ENCODE measurements at places on chromosomes 4 and X.

DNA sequence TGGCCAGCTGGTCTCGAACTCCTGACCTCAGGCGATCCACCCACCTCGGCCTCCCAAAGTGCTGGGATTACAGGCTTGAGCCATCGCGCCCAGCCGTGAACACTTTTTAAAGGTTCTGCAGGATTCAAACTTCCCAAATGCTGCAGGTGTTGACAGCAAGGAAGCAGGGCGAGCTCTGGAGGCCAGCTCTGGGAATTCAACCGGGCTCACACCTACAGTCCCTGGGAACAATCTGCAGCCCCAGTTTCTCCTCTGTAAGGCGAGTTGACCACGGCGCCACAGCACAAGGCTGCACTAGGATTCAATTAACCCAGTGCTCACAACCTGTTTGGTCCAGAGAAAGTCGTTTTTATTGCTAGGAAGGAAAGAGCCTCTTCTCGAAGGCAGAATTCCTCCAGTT is 1.6 kb downstream of the MTNR1A start:
- DNase-seq = no peak

DNA sequence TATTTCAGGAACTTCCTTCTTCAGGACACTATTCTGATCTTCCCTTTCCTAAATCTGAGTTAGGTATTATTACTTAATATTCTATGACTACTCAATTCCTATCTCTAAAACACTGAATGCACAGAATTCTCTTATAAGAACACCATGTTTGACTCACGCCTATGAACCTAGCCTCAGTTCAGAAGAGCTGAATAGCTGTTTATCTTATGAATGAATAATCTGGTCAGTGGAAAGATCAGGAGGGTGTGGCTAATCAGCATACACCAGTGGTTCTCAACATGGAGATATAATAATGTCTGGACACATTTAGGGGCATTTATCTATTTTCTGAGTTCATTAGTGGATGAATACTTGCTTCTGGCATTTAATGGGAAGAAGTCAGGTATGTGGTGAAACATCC is 24.2 kb downstream of the EPHA5 start:
- no peak for DNase-seq

- DNase-seq = no peak
Measured at GRCh38 chr4:127606823-127607222, 25.9 kb upstream of the INTU start.

- DNase-seq = no peak
Measured at GRCh38 chr4:183967266-183967665, 62.2 kb downstream of the STOX2 start.

- peak; percentile 72 for DNase-seq
Measured at GRCh38 chrX:130170752-130171445, 863 bp upstream of the RAB33A start.

GRCh38 chr4:104941661-104942062 is 205.0 kb upstream of the TET2 start:
- DNase-seq = no peak

DNA sequence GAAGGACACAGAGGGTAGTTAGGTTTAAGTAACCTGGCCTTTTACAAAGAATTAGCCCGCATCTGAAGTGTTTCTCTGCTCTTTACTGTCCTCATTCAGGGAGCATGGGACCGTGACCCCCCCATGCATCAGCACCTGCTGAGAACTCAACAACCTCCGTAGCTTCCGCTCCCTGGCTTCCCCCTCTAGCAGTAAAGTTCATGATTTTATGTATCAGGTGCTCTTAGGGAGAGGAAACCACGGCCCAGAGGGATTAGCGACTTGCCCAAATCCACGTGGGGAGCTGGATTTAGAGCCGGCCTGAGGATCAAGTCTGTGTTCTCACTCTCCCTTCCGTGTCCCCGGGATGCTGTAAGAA is 284.6 kb upstream of the GATB start:
- no peak for DNase-seq

- no peak for DNase-seq
Measured at GRCh38 chr4:121353213-121353612, 27.6 kb downstream of the QRFPR start.

DNA sequence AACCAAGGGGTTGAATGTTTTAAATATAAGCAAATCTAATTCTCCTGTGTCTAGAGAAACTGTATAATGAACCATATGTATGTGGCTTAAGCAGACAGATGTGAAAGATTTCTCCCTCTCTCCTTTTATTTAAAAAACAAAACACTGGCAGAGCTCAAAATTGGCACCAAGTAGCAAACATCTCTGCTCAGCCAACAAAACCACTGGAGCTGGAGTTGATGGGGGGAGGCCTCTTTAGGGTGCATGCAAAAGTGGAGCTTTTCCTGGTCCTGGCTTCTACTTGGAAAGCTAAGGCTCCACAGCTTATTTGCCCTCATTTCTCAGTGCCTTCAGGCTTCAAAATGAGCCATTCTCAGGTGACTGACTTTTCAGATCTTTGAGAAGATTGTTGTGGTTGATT is 95.6 kb downstream of the REPS2 start:
- no peak for DNase-seq

- DNase-seq = no peak
Measured at GRCh38 chrX:137427816-137428215, 138.1 kb upstream of the ZIC3 start.

GRCh38 chr4:183467246-183467645 is 22.8 kb downstream of the CDKN2AIP start:
- no peak for DNase-seq

DNA sequence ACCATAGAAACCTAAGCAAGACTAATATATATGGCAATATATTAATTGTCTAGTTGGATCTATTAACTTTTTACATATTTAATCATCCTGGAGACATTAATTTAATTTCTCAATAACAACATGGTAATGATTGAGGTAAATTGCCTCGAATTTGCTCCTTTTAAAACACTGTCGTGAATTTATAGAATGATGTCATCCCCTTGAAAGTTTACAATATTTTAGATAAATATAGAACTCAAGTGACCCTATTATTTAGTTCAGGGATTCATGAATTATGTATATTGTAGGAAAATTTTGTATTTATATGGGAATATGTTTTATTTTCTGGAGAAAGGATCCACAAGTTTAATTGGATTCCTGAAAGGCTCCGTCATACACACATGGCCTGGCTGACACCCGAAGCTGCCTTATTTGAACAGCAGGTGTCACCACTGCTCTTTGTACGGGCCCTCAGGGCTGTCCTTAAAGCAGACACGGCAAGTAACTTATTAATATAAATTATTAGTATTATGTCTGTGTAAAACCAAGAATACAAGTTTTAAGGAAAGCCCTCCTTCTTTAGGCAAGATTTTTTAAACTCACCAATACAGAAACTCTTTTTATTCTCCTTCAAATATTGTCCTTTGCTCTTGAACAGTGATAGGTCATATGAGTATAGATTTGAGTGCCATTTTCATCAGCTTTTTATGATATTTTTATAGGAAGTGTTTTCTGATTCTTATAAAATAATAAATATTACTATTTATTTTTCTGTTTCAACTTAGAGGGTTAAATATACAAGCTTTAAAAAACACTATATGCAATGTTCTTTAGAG is 1.9 kb upstream of the PLRG1 start:
- peak; percentile 33 for DNase-seq

- no peak for DNase-seq
Measured at GRCh38 chr4:186719925-186720694, 3.5 kb downstream of the FAT1 start.

GRCh38 chr4:150217192-150217591 is 138.9 kb downstream of the DCLK2 start:
- peak; percentile 59 for DNase-seq

DNA sequence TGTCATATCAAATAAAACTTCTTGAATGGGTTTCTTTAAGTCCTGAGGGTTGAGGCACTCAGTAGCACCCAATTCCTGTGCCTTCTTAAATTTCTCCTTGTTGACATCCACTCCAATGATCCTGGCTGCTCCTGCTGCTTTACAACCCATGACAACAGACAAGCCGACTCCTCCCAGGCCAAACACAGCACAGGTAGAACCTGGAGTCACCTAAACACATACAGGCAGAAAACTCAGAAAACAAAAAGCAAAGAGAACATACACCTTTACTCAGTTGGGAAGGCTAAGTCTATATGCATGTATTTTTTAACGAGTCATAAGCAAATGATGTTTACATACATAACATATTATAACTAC is 10.3 kb downstream of the ADH6 start:
- DNase-seq = no peak

GRCh38 chr4:153904011-153904410 is 115.1 kb upstream of the SFRP2 start:
- no peak for DNase-seq

- no peak for DNase-seq
Measured at GRCh38 chrX:41686788-41687187, 2.0 kb upstream of the GPR34 start.

DNA sequence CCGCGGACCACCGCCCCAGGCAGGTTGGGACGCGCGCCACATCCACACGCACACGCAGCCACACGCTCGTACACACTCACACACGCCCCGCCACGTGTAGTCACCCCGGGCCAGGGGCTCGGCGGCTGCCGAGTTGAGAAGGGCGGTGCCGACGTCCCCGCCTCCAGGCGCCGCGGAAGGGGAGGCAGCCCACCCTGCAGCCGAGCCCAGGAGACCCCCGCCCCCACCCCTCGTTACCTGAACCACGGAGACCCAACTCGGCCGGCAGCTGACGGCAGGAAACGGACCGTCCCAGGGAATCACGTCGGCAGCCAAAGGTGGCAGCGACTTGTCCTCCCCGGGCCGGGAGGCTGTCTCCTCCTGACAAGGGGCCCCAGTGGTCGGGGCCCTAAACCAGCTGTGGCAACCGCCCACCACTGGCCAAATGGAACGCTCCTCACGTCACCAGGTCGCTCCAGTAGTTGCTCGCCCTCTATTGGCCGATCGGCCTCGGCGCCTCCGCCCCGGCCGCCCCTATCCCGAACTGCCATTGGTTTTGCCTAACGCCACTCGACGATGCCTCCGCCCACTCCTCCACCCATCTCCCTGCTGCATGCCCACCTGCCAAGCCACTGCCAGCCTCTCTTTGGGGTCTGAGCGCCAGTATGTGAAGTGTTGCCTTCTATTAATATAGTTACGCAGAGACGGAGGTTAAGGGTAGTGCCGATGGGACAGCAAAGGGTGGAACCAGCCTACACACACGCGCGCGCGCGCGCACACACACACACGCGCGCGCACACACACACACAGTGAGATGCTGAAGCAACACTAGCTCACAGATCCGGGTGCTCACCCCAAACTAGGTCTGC is at the start of gene ZDHHC9:
Gene ZDHHC9 (minus strand): TSS at position 428 of the 848 bp plus-strand sequence. CDS start 1,941 bp downstream, outside the sequence.
- DNase-seq = peak; percentile 87

DNA sequence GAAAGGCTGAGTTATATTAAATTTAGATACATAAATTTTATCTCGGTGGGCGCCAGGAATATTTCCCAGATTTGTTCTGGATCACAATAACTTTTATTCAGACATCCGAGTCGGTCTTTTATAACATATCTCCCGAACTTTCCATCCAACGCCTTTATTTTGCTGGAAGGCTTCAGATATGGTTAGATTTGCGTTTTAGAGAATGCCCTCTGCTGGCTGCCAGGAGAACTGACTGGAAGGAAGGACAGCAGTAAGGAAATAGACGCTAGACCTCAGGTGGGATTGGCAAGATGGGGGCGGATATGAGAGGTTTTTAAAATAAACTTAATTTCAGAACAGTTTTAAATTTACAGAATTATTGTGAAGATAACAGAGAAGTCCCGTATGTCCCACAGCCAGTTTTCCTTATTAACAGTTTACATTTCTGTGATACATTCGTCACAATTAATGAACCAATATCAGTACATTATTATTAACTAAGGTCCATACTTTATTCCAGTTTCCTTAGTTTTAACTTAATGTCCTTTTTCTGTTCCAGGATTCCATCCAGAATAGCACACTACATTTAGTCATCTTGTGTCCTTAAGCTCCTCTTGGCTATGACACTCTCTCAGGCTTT is 4.6 kb upstream of the KANTR start:
- peak; percentile 7 for DNase-seq

GRCh38 chrX:38249965-38250364 is 29.3 kb upstream of the SRPX start:
- no peak for DNase-seq

DNA sequence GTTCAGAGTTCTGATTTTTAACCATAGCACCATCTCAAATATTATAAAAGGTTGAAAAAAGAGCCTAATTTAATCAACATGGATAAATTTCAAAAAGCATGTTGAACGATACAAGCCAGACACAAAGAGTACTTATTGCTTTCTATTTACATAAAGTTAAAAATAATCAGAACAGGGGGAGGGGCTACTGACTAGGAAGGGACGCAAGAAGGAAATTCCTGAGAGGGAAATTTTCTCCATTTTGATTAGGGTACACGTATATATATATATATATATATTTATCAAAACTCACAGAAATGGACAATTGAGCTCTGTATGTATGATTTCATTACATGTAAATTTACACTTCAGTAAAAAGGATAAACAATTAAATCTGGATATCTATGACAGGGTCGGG is 482 bp upstream of the MBTPS2 start:
- no peak for DNase-seq

DNA sequence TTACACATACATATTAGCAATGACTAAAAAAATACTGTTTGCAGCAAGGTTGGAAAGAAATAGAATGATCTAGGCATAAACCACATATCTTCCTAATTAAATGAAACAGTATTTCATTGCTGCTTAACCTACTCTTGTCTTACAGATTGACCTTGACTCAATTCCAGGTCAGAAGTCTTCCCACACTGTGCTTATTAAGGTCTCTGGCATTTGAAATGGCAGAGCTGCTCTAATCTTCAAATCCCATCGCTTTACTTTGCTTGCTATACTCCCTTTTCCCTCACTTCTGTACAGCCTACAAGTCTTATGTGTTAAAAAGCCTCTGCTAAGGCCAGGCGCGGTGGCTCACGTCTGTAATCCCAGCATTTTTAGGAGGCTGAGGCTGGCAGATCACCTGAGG is 424.5 kb downstream of the RPA4 start:
- DNase-seq = no peak

DNA sequence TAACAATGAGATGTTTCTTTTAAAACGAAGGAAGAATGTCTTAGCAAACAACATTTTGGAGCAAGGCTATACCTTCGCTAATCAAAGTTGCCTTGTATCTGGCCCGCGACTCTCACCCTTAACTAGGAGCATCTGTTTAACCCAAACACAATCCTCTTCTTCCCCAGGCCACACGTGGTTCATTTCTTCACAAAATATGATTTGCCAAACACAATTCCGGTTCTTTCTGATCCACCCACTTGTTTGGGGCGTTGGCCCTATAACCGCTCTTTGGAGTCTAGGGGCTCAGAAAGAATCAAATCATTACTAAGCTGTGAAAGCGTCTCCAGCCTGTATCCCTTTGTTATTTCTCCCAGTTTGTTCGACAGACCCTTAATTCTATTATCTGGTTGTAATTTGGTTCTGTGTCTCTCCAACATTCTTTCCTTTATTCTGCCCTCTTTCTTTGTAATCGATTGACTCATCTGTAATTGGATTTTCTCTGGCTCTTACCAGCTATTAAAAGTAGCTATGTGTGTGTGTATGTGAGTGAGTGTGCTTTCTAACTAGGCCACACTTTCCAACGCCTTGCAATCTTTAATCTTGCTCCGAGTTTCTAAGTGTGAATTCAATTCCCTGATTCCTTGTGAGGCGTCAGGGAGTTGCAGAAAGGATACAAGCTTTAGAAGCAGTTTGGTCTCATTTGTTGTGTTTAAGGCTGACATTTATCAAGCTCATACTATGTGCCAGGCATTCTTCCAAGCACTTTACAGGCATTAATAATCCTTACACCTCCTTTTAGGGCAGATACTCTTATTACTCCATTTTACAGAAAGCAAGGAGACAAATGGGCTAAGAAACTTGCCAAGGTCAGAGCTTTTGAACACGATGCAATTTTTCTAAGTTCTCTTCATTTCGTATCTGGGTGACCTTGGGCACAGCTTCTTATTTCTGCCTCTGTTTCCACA is 138.6 kb upstream of the CPEB2 start:
- DNase-seq = no peak
